ENCODE measurements at places on chromosomes 13 and 19.

GRCh38 chr13:48411841-48412531, 927 bp downstream of the LPAR6 start:
- DNase-seq: peak; percentile 59

DNA sequence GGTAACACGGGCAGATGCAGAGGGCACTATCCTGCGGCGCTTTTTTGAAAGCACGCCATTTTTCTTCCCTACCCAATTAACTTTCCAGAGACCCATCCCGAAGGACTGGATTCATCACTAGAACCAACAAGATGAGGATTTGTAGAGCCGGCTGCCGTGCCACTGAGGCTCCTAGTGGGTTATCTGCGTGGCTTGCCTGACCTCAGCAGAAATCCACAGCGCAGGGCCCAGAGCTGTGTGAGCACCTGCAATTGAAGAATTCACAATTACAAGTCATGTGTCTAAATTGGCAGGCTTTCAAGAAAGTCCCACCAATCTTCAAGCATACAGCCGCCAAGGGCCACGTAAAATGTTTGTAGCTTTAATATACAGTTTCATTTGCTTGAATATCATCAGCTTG, 75.5 kb downstream of the ALOX5AP start:
- DNase-seq: no peak

DNA sequence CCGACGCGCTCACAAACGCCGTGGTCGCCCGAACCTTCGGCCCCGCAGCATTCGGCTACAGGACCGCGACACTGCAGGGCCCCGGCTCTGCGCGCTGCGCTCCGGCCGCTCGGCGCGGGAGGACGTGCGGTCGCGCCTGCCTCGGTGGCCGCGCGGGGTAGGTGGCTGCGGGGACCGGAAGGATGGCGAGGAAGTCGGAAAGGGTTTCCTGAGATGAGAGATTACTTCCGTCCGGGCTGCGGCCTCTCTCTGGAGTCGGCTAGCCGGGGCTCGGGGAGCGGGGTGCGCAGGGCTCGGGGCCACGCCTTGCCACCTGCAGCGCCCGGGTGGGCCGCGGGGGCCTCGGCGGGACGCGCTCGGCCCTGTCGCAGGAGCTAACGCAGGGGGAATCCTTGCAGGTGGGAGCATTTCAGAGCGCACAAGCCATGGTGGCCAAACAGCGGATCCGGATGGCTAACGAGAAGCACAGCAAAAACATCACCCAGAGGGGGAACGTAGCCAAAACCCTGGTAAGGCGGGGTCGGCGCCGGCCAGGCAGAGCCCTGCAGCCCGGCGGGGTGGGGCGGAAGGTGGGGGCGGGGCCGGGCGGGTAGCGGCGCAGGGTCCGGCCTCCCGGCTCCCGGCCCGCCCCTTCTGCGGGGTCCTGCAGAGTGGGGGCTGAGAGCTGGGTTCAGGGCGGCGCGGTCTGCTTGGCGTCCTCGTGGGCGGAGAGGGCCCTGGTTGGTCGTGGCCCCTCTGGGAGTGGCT, at the start of gene SERP2:
TSS of gene SERP2 (plus strand) at position 224 of the 747 bp plus-strand sequence. CDS start at position 426, 202 bp downstream.
- no peak for DNase-seq

GRCh38 chr13:109547942-109548341, 238.4 kb downstream of the IRS2 start:
- DNase-seq: no peak

GRCh38 chr19:16943942-16944625, 55.3 kb downstream of the F2RL3 start:
- no peak for DNase-seq

- no peak for DNase-seq
Observed at GRCh38 chr13:58306062-58306461, 674.5 kb downstream of the PCDH17 start.

DNA sequence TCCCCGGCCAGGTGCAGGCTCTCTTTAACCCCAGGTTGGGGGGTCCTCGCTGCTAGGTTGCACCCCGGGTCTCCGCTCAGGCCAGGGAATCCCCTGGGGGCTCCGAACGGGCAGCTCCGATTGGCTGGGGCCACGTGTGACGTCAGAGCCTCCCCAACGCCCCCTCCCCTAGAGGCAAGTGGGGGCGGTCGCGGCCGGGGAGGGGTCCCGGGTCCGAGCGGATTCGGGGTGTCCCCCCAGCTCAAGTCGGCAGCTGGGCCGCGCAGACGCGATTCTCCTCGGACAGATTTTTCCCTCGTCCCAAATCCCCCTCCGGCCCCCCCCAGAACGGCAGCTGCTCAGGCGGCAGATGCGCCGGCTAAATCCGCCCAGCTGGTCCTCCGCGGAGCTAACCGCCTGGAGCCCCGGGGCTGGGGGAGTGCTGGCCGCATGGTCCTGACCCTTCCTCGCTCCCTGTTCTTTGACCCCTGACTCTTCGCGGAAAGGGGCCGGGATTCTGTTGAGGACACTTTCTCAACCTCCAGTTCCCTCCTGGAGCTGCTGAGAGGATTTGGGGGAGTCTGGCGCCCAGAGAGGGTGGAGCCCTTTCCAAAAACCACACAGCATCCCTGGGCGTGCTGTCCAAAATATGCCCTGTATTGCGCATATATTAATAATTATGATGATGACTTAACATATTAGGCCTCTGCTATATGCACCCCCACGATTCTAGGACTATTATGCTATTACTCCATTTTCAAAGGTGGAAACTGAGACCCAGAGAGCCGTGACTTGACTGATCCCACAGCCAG, 25.4 kb upstream of the SEMA6B start:
- DNase-seq: no peak

DNA sequence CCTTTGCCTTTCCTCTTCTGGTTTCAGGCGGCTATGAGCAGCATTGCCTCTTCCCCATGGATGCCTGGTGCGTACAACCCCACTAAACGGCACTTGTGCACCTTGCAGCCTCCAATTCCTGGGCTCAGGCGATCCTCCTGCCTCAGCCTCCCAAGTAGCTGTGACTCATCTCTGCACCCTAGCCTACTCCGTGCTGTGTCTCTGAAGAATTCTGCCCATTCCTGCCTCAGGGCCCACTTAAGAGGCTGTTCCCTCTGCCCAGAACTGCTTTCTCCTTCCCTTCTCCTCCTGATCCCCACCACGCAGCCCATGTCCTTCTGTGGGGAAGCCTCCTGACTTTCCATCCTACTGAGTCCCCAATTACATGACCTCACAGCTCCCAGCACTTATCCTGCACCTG, 142.2 kb upstream of the ZNF507 start:
- DNase-seq: no peak
